ENCODE measurements at places on chromosomes 6 and 20.

DNA sequence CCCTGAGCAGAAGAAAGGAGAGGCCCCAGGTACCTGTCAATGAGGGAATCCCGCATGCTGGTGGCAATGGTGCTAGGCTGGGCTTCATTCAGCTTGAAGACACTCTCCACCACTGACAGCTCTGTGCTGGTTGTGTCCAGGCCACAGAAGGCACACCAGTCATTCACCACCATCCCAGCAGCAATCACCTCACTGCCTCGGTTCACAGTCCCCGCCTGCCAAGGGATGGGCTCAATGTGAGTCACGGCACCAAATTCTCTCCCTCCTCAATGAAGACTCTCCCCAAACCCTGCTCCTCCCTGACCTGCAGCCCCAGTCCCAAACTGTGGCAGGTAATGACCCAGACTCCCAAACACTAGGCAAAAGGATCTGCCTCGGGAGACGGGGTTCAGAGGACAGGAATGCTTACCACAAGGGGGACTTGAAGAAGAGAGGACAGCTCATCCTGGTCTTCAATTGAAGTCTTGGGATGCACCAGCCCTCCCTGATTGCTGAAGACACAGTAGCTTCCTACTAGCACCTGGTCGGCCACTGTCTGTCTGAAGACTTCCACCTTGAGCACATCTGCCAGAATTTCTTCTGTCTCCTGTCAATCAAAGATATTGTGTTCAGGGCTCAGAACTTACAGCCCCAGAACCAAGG is 1.7 kb upstream of the MMP24OS start:
- DNase-seq: no peak

- no peak for DNase-seq
These were observed 277.1 kb downstream of the PAX1 start for GRCh38 chr20:21982559-21982958.

GRCh38 chr6:44084231-44085014 is 42.8 kb downstream of the MRPL14 start:
- peak; percentile 52 for DNase-seq

GRCh38 chr6:389143-389542 is 2.4 kb upstream of the IRF4 start:
- no peak for DNase-seq

GRCh38 chr20:33894798-33895197 is 83.7 kb downstream of the CHMP4B start:
- DNase-seq: no peak

DNA sequence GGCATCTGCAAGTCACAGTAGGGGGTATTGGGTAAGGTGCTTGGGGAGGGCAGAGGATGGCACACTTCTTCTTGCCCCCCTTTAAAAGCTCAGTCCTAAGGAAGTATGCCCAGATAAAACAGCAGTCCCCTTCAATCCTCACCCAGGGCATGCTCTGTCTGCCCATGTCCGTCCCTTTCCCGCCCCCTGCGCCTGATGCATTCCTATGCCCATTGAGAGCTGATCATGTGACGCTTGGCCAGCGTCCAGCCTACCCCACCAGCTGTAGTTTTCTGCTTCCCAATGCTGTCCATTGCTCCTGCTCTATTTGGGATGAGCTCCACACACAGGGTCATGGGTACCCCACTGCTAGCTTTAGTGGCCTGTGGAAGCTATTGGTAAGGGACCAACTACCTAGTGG is 8.3 kb downstream of the SIGLEC1 start:
- no peak for DNase-seq

DNA sequence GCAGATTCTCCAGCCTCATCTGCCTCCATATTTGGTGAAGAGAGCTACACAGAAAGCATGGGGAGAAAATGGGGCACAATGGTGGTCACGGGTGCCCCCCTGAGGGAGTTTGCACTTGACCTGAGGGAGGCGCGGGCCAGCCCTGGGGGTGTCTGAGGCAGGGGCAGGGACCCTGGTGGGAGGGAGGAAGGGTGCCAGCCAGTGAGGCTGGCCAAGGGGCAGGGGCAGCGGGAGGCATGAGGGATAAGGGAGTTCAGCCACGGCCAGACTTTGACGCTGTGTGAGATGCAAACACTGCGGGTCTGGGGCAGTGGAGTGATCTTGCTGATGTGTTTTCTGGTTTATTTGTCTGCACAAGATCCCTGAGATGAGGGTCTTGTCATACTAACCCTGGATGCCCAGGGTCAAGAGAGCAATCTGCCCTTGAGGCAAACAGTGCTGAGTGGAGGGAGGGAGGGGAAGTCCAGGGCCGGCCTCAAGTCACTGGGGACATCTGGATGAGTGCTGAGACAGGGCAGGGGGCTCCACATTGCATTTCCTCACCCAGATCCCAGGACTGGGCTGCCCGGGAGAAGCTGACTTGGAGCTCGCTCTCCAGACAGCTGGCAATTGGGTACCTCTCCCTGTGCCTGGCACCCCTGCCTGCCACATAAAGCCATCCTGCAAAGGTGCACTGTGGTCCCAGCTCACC is 8.8 kb upstream of the PCMTD2 start:
- DNase-seq: no peak

- DNase-seq: no peak
These were observed 371.9 kb upstream of the CHD6 start for GRCh38 chr20:41989935-41990635.

- no peak for DNase-seq
These were observed 1.8 kb upstream of the CARMIL1 start for GRCh38 chr6:25277386-25277785.

GRCh38 chr20:3652221-3652620 is 11.0 kb downstream of the GFRA4 start:
- no peak for DNase-seq

- DNase-seq: no peak
These were observed 134.4 kb downstream of the LRRC1 start for GRCh38 chr6:53929041-53929820.

GRCh38 chr6:106097411-106098231 is 11.5 kb downstream of the PRDM1 start:
- no peak for DNase-seq

DNA sequence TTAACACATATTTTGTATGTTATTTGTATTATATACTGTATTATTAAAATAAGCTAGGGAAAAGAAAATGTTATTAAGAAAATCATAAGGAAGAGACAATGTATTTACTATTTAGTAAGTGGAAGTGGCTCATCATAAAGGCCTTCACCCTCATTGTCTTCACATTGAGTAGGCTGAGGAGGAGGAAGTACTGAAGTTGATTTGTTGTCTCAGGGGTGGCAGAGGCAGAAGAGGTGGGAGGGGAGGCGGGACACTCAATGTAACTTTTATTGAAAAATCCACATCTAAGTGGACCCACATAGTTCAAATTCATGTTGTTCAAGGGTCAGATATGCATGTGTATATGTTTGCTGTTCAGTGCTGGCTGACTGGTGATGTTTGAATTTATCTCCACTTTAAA is 210.2 kb upstream of the CITED2 start:
- no peak for DNase-seq

- DNase-seq: no peak
These were observed 6.7 kb downstream of the MCUR1 start for GRCh38 chr6:13807696-13808095.

DNA sequence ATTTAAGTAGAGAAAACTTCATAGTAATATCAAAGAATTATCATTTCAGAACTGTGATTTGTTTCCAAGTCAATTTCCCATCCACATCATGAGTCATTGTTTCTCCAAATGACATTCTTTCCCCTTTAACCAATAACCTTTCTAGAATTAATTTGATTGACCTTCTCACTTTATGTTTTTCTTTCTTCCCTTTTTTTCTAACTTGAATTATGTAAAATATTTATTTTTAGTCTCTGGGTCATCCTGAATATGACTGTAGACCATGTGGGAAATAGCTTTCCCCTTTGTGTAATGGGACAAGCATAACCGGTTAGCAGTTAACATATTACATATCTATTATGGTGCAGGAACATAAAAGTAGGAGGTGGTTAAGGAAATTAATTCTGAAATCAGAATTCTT is 291.1 kb downstream of the GJA1 start:
- no peak for DNase-seq

DNA sequence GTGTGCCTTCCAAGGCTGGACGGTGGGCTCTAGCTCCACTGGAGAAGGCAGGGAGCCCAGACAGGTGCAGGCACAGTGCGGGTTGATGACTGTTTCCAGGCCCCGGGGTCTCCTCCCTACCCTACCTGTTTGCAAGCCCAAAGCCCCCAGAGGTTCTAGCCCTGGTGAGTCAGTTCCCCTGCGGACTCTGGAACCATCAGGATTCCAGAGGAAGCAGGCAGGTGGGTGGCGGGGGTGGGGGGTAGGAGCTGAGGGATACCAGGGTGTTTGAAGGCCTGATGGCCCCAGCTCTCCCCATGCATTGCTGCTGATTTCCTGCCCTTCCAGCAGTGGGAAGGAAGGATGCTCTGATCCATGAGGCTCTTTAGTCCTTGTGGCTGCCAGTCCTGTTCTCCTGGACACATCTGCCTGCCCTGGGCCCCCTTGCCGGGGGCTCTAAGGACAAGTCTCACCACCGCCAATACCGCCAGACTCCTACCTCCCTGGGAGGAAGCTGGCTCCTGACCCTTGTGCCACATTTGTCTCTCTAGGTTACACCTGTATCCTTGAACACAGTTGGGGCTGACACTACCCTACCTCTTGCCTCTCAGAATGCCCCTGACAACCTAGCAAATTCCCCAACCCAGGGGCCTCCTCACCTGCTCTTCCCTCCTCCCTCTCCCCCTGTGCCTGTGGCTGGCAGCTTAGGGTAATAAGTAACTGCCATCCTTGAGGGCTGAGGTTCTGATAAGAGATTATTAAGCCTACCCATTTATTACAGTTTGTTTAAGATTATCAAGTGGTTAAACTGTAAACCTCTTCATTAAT is 21.7 kb downstream of the KCNK5 start:
- no peak for DNase-seq

DNA sequence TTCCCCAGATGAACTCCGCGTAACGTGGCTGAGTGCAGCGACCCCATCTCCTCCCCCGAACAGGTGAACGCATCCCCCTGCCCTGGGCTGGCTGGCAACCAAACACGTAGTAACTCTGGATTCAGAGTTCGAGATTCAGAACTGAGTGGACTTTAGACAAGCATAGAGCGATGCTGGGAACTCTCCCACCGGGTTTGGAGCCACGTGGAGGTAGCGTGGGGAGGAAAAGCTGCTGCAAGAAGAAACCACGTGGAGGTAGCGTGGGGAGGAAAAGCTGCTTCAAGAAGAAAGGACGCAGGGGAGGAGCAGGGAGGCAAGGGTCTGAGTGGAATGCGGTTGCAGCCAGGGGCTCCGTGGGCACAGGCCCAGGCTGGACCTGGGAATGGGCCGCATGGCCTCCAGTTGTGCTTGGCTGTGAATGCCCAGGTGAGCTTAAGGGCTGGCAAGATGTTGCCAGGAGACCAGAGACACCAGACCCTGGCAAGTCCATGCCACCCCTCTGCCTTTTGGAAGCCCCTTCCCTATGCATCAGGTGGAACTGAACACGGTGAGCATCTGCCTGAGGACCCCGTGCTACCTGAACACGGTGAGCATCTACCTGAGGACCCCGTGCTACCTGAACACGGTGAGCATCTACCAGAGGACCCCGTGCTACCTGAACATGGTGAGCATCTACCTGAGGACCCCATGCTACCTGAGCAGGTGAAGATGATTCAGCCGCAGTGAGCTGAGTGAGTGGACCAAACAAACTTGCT is 118.0 kb upstream of the FRMD1 start:
- DNase-seq: no peak

DNA sequence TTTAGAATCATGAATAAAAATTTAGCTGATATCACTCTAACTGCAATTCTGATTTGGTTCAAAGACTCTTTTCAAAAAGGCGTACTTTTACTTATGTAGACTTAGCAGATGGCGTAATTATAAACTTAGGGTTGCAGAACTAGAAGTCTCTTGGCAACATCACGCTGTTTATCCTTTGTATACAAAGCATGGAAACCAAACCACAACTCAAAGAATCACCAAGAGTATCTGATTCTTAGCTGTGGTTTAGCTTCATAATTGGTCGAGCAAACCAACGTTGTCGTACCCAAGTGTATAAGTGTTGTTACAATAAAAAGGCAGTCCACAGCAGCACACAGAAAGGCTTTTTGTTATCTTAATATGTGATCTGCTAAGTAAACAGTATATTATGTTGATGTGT is 18.2 kb downstream of the STMND1 start:
- no peak for DNase-seq

GRCh38 chr20:51899674-51900073 is 97.4 kb upstream of the SALL4 start:
- no peak for DNase-seq

DNA sequence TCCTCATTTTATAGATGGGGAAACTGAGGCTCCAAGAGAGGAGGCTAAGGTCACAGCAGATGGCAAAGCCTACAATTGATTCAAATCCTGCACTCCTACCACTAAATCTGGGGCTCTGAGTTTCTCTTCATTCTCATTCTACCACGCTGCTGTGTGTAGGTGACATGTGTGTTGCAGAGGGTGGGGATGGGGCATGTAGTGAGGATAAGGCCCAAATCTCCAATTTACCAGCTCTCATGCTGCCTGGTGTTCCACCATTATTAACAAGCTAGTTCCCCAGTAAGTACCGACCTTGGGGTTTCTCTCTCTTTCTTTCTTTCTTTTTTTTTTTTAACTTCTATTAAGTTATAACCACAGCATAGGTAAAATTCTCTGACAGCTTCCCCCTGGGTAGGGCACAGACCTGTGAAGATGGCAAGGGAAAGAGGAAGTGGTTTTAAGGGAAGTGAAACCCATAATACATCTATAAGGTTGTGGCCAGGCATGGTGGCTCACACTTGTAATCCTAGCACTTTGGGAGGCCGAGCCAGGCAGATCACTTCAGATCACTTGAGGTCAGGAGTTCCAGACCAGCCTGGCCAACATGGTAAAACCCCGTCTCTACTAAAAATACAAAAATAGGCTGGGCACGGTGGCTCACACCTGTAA is 13.0 kb upstream of the MATN4 start:
- DNase-seq: no peak

DNA sequence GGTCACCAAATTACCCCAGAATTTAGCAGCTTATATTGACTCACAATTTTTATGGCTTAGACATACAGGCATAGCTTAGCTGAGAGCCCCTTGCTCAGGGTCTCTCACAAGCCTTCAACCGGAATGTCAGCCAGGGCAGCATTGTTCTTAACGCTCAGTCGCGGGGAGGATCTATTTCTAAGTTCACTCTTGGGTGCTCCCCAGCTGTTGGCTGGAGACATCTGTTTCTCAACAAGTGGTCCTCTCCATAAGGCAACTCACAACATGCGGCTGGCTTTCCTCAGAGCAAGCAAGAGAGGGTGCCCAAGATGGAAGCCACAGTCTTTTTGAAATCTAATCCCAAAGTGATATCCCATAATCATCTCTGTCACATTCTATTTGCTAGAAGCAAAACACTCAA is 46.6 kb downstream of the SLX4IP start:
- DNase-seq: no peak

All from NCI-H460 (cell line).